Non-pigmented ciliary epithelial cell (primary cell): ENCODE measurements at places on chromosomes 5 and 9.

DNA sequence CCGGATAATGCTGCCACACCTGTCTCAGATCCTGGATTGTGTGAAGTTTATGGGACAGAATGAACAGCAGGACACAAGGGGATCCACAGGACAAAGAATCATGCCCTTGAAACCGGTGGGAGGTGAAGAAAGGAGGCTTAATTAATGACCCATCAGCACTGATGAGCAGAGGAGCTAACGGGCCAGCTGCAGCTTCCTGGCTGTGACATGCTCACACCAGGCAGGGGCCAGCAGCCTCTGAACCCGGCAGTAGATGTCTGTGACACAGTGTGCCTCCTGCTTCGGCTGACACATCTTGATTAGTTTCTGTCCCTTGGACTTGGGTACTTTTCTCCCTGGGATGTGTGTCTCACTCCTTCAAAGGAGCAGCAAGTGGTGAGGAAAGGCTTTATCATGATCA, 328.8 kb upstream of the BRINP1 start:
- no peak for DNase-seq

DNA sequence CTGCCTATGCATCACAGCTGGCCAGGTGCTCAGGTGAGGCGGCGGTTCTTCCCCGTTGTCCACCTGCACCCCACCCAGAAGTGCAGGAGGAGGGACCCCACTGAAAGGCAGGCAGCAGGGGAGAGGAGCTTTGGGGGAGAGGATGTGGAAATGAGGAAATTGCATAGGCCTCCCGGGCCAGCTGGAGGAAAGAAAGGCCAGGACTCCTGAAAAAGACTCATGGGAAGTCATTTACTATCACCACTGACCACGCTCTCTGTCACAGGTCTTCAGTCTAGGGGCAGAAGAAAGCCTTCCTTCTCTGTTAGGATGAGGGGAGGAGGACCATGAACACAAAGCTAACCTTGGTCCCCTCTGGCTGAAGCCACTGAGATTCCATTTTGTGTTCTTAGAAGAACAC, 28.1 kb downstream of the KCNMB1 start:
- no peak for DNase-seq

- no peak for DNase-seq
Measured at GRCh38 chr5:27315363-27316270, 277.2 kb upstream of the CDH9 start.

- no peak for DNase-seq
Measured at GRCh38 chr5:101897914-101898313, 398.2 kb downstream of the SLCO4C1 start.

DNA sequence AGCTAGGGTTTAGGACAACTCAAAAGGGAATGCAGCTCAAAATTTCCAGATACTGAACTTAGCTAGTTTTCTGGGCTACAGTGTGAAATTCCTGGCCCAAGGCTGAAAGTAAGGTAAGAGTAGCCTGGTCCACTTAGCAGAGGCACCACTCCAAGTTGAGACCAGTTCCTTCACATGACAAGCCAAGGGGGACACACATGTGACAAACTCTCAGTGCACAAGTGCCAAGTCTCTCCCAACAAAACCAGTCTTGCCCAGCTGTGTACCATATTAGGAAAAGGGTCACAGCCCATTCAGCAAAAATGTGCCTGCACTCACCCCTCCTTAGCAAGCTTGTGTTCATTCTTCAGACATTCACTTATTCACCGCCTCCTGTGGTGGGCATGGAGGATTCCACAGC, 27.8 kb downstream of the KLHL3 start:
- no peak for DNase-seq

GRCh38 chr9:6405371-6405770, 7.6 kb upstream of the UHRF2 start:
- DNase-seq: no peak

- DNase-seq: no peak
Measured at GRCh38 chr5:79872291-79872690, 118.8 kb downstream of the MTX3 start.

- DNase-seq: no peak
Measured at GRCh38 chr5:14313986-14314690, 171.0 kb downstream of the TRIO start.

DNA sequence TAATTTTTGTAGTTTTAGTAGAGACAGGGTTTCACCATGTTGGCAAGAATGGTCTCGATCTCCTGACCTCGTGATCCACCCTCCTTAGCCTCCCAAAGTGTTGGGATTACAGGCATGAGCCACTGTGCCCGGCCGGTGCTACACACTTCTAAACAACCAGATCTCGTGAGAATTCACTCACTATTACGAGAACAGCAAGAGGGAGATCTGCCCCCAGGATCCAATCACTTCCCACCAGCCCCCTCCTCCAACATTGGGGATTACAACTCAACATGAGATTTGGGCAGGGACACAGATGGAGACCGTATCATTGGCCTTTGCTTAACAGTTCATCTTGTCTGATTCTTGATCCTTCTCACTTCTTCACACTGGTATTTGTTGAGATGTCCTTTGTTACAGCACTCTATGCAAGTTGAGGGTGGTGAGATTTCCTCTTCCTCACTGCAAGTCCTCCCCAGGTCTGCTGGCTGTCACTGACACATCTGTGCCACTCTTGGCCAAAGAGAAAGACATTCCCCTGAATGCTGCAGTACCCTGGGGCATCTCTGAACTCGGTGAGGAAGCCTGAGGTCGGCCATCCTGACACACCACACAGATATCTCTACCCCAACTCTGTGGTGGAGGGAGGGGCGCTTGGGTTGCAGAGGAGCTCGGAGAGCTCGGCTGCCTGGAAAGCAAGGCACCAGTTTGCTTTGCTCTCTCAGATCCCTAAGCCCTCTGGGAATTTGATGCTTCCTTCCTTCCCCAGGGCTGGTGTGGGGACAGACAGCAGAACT, 4.2 kb upstream of the SUB1 start:
- no peak for DNase-seq

- DNase-seq: no peak
Measured at GRCh38 chr5:3564827-3565518, 30.7 kb upstream of the IRX1 start.

- no peak for DNase-seq
Measured at GRCh38 chr5:74075501-74076484, 449.8 kb downstream of the ARHGEF28 start.

- DNase-seq: no peak
Measured at GRCh38 chr5:90553711-90554110, 4.9 kb upstream of the ADGRV1 start.
